ENCODE measurements at places on chromosomes 3 and 15. TPM values are rescaled to one million over a fixed set of nuclear protein-coding genes. Genes with fewer than 3 reads are reported as not detected.

DNA sequence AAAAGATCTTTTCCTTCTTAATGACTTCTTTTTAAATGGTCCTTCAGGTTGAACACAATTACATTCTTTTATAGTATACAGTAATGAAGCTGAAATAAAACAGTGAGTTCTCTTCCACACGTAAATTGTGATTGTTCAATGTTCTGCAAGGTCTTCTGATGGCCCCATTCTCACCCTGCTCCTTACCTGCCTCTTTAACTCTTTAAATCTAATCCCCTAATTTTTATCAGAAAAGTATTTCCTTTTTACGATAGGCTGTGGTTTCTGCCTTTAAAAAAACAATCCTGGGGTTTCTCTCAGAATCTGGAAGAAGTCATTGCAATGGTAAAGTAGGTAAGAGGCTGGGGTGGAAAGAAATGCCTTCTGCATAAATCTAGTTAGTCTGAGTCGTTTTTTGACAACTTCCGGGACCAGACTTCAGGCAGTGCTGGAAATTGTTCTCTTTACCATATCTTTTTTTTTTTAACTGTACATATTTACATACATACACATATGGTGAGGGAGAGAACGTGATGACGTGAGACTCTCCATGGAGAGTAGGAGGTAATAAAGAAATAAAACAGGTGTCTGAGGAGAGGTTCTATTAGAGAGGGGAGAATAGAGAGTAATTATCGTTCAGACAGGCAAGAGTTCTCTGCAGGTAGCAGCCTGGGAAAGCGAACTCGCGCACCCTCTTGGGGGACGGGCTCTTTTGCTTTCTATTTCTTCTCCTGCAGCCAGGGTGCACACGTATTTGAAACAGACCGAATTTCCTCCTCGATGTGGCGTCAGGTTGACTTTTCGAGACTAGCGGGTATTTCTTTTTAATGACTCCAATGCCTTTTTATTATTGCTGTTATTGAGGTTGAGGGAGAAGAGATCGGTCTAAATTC is at the start of gene SIDT1:
Gene SIDT1, plus strand, starts transcription at position 730 of the 872 bp plus-strand sequence. CDS start 467 bp downstream, outside the sequence.
- DNase-seq: no peak
- no peaks in the 10 kb centered on the region for H3K36me3 ChIP-seq
- peaks cover 19% of the 10 kb centered on the region for H3K27me3 ChIP-seq
- peaks cover 7% of the 10 kb centered on the region for H3K4me1 ChIP-seq

GRCh38 chr3:100420885-100421284 is 19.5 kb downstream of the LNP1 start:
- no peaks in the 10 kb centered on the region for H3K4me1 ChIP-seq
- H3K27ac ChIP-seq: no peak overlapping the region
- no peaks in the 10 kb centered on the region for H3K27me3 ChIP-seq
- DNase-seq: no peak
- no peak overlapping the region for H3K4me3 ChIP-seq

- H3K4me1 ChIP-seq: no peaks in the 10 kb centered on the region
- no peak overlapping the region for H3K4me3 ChIP-seq
- no peak overlapping the region for H3K27ac ChIP-seq
Measured at GRCh38 chr15:31953478-31953877, 76.8 kb upstream of the CHRNA7 start.

DNA sequence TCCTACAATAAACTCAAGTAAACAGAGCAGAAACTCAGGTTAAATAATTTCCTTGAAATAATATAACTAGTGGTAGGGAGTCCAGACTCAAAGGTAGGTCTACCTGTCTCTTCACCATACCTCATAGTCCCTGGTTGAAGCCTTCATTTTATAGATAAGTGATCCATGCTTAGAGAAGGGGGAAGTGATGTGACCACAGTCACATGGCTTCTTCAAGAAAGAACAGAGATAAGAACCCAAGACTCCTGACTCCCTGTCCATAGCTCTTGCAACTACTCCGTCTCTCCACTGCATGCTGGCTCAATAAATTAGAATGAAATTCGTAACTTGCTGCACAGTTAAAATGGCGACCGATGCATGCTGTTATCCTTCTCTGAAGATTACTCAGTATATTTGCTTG is 11.0 kb upstream of the C15orf61 start:
- H3K4me1 ChIP-seq: peaks cover 10% of the 10 kb centered on the region
- no peak for DNase-seq
- H3K27ac ChIP-seq: no peak overlapping the region
- no peaks in the 10 kb centered on the region for H3K27me3 ChIP-seq
- peaks cover 21% of the 10 kb centered on the region for H3K36me3 ChIP-seq
- H3K4me3 ChIP-seq: no peak overlapping the region

DNA sequence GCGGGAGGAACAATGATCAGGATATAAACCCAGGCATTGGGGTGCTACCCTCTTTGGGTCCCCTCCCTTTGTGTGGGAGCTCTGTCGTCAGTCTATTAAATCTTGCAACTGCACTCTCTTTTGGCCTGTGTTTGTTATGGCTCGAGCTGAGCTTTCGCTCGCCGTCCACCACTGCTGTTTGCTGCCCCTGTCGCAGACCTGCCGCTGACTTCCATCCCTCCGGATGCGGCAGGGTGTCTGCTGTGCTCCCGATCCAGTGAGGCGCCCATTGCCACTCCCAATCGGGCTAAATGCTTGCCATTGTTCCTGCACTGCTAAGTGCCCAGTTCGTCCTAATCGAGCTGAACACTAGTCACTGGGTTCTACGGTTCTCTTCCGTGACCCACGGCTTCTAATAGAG is 1443.7 kb upstream of the CADM2 start:
- H3K36me3 ChIP-seq: no peaks in the 10 kb centered on the region
- H3K4me3 ChIP-seq: no peak overlapping the region

DNA sequence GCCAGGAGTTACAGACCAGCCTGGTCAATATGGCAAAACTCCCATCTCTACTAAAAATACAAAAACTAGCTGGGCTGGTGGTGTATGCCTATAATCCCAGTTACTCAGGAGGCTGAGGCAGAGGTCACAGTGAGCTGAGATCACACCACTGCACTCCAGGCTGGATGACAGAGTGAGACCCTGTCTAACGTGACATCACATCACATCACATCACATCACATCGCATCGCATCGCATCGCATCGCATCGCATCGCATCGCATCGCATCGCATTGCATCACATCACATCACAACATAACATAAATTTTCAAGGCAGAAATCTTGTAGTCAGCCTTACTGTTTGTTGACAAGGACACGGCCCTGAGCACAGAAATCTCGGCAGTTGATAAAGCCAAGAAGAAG is 44.4 kb downstream of the RBM6 start:
- no peaks in the 10 kb centered on the region for H3K4me1 ChIP-seq
- H3K27ac ChIP-seq: no peak overlapping the region
- H3K4me3 ChIP-seq: no peak overlapping the region
- DNase-seq: no peak

Gene RLBP1
- total RNA-seq: not detected

DNA sequence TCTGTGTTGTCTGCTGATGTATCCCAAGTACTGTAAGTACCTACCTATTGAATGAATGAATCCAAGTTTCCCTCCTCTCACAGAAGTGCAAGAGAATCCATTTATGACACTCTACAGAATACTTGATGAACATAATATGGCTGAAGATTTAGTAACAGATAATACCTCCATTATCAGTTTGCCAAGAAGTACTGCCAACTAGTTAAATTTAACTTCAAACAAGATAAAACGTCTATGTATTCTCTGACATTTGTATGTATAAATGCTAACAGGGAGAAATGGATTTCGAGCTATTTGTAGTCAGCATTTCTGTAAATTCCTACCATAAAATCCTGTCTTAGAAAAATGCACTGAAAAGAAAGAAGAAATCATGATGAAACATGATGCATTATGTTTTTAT is 217.6 kb downstream of the STT3B start:
- DNase-seq: no peak
- no peaks in the 10 kb centered on the region for H3K27me3 ChIP-seq
- peaks cover 6% of the 10 kb centered on the region for H3K4me1 ChIP-seq
- H3K27ac ChIP-seq: no peak overlapping the region

DNA sequence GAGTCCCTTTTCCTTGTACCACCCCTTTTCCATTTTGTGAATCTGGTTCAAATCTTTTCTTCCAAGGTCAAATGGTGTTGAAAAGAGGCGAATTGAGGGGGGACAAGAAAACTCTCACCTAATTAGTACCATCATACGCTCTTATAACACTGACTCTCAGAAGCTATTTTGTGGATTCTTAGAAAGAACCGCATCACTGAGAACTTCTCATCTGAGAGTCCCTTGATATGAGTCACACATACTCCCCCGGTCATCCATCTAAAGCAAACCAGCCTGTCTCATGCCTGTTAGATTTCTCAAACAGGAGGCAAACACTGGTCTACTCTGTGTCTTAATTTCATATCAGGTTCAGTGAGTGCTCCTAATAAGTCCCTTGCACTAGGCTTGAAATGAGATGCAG is 76.5 kb upstream of the SPRED1 start:
- H3K4me1 ChIP-seq: no peaks in the 10 kb centered on the region
- H3K36me3 ChIP-seq: no peaks in the 10 kb centered on the region
- H3K4me3 ChIP-seq: no peak overlapping the region
- H3K27me3 ChIP-seq: no peaks in the 10 kb centered on the region
- DNase-seq: no peak

Gene HRH1
- 12.0 TPM for total RNA-seq

DNA sequence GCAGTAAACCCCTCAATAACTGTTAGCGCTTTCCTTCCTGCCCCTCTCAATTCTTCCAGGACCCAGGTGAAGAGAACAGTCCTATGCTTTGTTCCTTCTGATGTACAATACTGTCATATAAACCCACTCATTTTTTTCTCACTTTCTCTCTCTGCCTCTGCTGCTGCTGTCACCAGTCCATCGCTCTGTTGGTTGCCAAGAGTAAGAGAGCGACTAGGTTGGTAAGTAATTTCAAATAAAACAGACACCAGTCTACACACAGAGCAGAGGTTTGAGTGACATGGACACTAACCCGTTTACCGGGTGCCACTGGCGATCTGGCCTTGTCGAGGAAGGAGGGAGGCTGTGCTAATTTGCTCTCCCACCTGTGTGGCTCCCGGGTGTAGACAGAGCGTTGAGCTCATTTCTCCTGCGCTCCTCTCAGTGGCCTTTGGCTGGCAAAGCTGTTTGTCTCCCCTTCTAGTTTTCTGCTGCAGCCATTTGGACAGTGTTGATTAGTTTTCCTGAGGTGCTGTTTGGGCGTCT is 215.4 kb downstream of the THSD4 start:
- H3K4me3 ChIP-seq: no peak overlapping the region
- no peaks in the 10 kb centered on the region for H3K27me3 ChIP-seq
- H3K4me1 ChIP-seq: peaks cover 10% of the 10 kb centered on the region
- no peak for DNase-seq
- no peaks in the 10 kb centered on the region for H3K36me3 ChIP-seq

DNA sequence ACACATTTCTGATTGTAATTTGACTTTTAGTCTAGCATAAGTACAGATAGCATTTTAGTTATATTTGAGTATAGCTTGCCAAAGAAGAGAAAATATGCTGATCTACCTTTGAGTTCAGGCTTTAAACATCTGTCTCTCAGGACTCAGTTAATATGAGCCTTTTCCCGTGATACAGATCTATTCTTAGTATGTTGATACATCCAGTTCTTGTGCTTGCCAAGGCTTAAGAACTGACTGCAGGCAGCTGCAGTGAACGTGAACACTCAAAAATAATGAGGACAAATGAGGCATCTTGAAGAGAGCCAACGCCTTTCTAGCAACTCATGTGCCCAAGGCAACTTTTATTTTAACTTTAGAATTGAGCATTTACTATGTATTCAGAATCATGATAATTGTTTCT is 325.5 kb downstream of the SI start:
- H3K27me3 ChIP-seq: no peaks in the 10 kb centered on the region
- H3K36me3 ChIP-seq: no peaks in the 10 kb centered on the region
- DNase-seq: no peak
- no peak overlapping the region for H3K4me3 ChIP-seq
- no peaks in the 10 kb centered on the region for H3K4me1 ChIP-seq

- H3K4me3 ChIP-seq: no peak overlapping the region
- H3K27me3 ChIP-seq: peaks cover 6% of the 10 kb centered on the region
- H3K27ac ChIP-seq: no peak overlapping the region
- no peaks in the 10 kb centered on the region for H3K36me3 ChIP-seq
- peaks cover 12% of the 10 kb centered on the region for H3K4me1 ChIP-seq
- no peak for DNase-seq
Measured at GRCh38 chr3:12138044-12138443, 20.7 kb downstream of the TIMP4 start.

Gene ETV5
- total RNA-seq: 56.3 TPM

Gene MYLK
- 248 TPM for total RNA-seq

Gene THAP10
- 1.5 TPM for total RNA-seq

DNA sequence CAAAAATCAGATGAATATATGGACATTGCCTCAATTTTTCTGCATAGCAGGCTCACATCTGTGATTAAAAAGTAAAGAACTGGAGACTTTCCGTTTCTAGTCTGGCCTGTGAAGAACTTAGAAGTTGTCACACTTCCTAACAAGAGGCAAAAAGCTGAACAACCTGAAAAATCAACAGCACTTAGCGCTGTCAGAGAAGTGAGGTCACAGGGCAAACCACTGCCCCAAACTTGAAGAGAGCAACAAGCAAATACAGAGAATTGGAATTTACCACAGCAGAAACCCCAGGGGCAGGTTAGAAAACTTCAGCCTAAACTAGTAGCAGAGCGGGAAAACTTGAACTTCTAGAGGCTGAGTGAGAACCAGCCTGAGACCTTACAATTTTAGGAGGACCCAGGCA is 38.9 kb downstream of the CCDC54 start:
- no peaks in the 10 kb centered on the region for H3K36me3 ChIP-seq
- no peak for DNase-seq
- no peaks in the 10 kb centered on the region for H3K27me3 ChIP-seq
- no peaks in the 10 kb centered on the region for H3K4me1 ChIP-seq
- H3K4me3 ChIP-seq: no peak overlapping the region

GRCh38 chr3:4501437-4501836 is 8.3 kb downstream of the ITPR1 start:
- no peaks in the 10 kb centered on the region for H3K27me3 ChIP-seq
- H3K36me3 ChIP-seq: no peaks in the 10 kb centered on the region
- H3K4me3 ChIP-seq: no peak overlapping the region
- no peak overlapping the region for H3K27ac ChIP-seq

GRCh38 chr3:194407423-194407822 is 8.4 kb upstream of the GP5 start:
- H3K27ac ChIP-seq: no peak overlapping the region
- H3K27me3 ChIP-seq: no peaks in the 10 kb centered on the region
- no peaks in the 10 kb centered on the region for H3K4me1 ChIP-seq
- H3K36me3 ChIP-seq: peaks cover 17% of the 10 kb centered on the region

Gene CPNE4
- total RNA-seq: 0.26 TPM

Gene SERPINI2
- not detected for total RNA-seq

Gene ADPGK
- 74.2 TPM for total RNA-seq
